Kidney (tissue), 22 donors: ENCODE measurements at places on chromosomes 4 and X. TPM values are rescaled to one million over a fixed set of nuclear protein-coding genes. Genes with fewer than 3 reads are reported as not detected.

CAPN6 gene
- polyA plus RNA-seq = 5.5 TPM

MAPK10 gene
- 27.6 TPM for polyA plus RNA-seq

ZNF711 gene
- 2.6 TPM for polyA plus RNA-seq

SLC2A9 gene
- 41.5 TPM for polyA plus RNA-seq

DUSP21 gene
- polyA plus RNA-seq = not detected
